ENCODE measurements at places on chromosomes 1 and 21.

DNA sequence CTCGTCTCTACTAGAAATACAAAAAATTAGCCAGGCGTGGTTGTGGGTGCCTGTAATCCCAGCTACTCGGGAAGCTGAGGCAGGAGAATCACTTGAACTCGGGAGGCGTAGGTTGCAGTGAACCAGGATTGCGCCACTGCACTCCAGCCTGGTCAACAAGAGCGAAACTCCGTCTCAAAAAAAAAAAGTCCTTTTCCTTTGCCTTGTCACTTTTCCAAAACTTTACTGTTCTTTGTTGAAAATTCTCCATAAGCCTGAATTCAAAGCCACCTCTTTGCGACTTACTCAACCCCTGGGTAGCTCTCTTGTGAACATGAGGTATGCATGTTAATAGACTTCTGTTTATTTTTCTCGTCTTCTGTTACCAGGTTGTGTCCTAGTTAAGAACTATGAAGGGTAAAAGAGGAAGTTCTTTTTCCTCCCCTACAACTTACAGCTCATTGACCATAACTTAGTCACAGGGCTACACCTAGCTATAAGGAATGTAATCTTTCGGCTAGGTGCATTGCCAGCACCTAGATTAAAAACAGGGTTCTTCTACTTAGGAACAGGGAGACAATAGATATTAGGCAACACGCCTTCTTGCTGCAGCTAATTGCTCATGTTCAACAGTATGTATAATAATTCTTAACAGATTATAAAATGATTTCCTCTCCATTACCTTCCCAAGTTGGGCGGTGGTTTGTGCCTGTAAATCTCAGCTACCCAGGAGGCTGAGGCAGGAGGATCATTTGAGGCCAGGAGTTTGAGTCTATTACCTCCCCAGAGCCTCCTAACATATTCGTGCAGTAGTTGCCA lies 40.9 kb downstream of the PTAFR start:
- DNase-seq: no peak

DNA sequence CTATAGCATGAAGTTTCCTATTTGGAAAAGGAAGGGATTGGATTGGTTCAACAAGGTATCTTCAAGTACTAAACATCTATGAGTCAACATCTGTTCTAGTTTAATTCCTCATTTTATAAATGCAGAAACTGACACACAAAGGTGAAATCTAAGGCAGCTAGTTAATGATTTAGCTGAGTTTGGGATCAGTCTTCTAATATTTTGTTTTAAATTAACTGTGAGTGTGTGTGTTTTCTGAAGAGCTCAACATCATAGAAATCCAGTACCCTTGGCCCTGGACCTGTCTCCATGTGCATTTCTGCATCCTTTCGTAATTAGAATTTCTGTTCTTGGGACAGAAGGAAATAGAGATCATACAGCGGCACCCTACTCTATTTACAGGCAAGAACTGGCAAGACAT lies 105.9 kb downstream of the RGS2 start:
- DNase-seq: no peak

DNA sequence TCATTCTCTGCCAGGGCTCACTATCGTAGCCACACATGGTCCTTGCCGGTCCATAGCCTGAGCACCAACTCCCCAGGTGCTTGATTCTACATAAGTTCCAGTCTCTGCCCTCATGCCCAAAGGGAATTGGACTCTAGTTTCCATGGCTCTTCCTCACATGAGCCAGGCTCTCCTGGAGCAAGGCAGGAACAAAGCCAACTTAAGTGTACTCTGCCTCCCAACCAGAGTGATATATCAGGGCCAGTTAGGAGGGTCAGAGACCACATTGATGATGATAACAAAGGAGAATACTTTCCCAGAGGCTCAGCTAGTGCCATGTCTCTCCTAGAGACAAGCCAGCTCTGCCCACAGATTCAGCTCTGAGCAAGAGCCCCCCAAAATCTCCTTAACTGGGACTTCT lies 70.9 kb downstream of the ERI3 start:
- DNase-seq: no peak

DNA sequence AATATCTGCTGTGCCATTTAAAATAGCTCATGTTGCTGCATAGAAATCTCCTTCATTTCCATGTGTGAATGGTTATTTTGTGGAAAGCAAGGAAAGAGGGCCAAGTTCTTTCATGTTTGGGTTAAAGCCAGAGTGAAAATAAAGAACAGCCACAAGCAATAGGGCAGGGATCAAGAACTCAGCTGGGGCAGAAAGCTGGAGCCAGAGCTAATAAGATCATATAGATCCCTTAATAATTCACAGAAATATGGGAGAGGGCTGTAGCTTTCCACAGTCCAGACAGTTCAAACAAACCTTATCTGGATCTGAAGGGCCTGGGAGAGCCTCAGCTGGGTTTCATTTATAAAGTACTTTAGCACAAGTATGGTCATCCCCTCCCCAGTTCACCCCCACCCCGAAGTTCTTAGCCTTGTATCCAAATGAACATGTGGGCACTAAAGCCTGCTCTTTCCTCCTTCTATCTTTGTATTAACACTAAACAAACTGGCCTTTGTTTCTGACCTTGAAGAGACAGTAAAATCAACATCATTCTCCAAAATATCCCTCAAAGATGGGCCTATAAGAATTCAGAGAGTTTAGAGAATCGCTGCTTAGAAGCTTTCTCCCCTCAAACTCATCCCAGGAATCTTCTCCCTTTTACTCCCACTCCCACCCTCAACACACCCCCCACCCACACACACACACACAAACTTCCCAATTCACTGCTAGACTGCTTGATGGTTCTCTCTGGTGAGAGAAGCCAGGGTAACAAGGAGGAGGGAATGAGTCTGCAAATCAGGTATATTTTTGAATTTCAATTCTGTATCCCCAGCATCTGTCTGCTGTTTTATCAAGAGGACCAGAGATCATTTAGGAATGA lies 41.7 kb downstream of the UTP25 start:
- DNase-seq: no peak

GRCh38 chr1:219717536-219717935 lies 104.6 kb upstream of the ZC3H11B start:
- no peak for DNase-seq

GRCh38 chr1:216310776-216311175 lies 112.5 kb downstream of the USH2A start:
- no peak for DNase-seq

- no peak for DNase-seq
These were observed at the start of gene EPHA2 for GRCh38 chr1:16155537-16156410. Gene EPHA2, minus strand, starts transcription at chr1:16156069. Its CDS starts 137 bp downstream, at chr1:16155932.

DNA sequence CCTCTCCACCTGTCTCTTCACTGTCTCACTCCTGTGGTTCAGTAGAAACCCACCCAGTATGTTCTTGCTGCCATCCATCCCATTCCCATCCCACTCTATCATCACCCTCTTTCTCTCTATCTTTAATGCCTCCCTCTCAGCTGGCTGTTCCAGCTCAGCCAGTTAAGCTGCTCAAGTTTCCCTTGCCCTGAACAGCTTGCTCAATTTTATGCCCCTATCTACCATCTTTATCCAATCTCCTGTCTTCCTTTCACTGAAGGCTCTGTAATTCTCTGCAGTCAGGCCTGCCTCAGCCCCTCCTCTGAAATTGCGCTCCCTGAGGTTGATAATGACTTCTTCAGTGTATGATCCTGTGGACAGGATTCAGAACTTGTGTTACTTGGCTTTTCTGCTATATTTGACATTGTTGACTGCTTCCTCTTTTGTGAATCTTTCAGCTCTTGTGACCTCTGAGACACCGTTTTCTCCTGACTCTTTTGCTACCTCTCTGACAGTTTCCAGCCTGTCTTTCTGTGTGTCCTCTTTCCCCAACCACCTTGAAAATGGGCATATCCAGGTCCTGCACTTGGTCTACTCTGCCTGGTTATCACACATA lies 13.9 kb upstream of the BCAR3 start:
- DNase-seq: no peak

GRCh38 chr1:56904663-56905397 lies 50.2 kb downstream of the C8A start:
- DNase-seq: no peak

DNA sequence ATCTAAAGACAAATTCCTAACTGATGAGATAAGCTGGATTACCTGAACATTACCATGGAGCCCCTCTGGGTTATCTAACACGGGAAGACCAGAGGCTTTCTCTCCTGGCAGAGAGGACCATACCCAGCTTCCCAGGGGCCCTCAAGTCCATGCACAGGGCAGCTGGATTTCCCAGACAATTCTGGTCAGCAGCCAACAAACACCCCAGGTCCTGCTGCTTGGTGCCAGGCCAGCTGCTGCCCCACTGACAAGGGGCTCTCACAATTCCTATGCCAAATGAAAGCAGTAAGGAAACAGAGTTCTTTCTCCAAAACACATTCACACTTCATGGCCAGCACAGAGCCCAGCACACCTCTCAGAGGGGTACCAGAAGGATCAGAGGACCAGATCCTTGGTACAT lies 114.2 kb downstream of the HLCS start:
- no peak for DNase-seq

DNA sequence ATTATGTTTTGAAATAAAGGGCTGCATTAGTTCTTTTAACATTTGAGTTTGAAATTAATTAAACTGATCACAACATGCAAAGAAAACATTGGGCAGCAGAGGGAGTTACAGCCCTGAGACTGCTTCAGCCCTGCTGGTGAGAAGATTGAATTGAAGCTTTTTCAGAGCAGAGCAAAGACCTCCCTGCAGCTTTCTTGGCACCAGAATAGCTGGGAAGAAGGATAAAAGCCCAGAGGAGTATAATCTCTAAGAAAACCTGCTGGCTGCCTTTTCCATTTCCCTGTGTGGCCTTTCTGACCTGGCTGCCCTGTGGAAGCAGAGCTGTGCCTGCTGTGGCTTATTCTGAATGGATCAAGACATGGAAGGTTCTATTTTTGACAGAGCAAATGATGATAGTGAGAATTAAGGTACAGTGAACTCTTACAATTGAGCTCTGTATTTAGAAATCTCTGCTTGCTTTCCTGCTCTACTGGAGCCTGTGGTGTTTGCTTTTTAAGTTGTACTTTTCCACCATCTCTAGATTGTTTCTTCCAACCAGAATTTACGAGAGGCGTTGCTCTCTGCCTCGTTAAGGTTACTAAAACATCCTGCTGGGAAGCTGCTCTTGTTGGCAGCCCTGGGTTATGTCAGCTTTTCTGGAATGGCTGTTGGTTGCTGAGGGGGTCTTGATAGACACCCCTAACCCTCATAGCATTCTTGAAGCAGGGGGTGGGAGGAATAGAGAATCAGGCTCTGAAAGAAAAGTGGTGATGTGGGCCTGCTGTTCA lies 9.9 kb downstream of the SNRPE start:
- no peak for DNase-seq

DNA sequence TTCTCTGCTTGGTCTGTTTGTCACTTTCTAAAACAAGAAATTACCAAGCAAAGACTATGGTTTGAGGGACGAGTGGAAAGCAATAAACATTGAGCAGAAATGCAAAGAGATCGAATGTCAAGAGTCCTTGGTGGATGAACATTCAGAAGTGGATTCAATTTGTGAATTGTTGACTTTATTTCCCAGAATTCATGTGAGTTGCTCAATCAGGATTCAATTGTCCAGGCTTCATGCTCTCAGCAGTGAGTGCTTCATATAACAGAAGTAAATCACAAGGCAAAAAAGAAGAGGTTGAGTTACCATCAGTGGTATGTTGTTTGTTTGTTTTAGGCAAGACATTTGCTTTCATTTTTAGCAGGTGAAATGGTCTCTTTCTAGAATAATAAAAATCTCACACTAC lies 31.9 kb downstream of the NGF start:
- DNase-seq: no peak

DNA sequence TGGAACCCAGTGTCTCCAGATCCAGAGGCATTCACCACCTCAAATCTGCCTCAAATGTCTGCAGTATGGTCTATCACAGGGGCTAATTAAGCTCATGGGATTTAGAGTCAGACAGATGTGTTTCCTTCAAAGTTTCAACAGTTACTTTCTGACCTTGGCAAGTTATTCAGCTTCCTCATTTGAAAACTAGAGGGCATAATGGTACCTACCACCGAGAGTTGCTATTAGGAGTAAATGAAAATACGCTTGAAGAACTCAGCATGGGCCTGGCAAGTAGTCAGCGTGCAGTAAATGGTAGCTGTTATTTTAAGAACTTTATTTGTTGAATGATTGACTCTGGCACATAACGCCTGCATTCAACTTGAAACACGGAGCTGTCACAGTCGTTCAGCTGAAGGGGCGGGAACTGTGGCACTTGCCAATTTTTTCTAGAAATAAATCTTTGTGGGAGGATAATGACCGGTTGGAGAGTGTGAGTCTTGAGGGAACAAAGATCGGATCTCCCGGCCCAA lies 1.2 kb upstream of the CAP1 start:
- no peak for DNase-seq

GRCh38 chr21:21247424-21247823 lies 249.2 kb downstream of the NCAM2 start:
- DNase-seq: no peak

DNA sequence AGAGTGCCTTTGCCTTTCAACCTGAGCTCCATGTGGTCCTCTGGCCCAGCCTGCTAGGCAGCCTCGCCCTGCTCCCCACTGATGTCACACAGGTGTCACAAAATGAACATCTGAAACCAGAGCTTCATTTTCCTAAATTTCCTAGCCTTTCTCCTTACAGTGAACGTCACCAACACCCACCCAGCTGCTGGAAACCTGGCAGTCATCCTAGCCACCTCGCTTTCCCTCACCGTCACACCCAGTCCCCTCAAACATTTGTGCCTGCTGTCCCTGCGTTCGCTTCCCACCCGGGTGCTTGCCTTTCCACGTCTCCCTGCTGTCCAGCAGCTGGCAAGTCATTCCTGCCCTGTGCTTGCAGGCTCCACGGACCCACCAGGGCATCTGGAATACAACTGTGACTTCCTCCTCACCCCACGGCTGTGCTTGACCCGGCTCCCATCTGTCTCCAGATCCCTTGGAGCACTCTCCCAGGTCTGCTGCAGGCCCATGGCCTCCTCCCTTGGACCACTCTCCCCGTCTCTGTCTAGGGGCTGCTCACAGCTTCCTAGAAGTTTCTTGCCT lies 23.5 kb downstream of the ADARB1 start:
- DNase-seq: no peak

DNA sequence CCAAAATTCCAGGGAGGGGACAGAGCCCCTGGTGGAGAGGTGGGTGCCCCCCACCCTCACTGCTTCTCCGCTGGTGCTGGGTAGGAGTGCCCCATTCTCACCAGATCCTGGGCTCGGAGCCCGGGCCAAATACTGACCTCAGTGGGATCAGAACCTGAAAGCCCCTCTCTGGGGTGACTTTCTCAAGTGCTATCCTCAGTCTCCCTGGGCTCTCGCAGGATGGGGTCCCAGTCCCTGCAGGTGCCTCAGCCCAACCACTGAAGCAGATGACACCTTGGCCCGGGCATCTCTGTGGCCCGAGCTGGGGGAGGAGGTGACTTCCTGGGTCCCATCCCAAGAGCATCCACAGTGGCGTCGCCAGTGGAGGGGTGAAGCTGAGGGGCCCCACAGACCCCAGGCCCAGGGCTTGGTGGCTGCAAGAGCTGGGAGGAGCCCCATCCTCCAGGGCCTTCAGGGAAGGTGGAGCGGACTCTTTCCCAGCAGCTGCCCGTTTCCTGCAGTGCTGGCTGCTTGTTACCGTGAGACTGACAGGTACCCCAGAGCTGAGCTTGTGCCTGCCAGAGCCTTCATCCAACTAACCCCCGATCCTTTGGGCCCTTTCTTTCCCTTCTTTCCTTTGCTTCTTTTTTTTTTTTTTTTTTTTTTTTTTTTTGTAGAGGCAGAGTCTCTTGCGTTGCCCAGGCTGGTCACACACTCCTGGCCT lies 3.9 kb upstream of the FNDC10 start:
- DNase-seq: no peak

All from activated CD8-positive, alpha-beta memory T cell treated with anti-CD3 and anti-CD28 coated beads, Interleukin-2, amount 50 U/mL, for 48 hours (primary cell).